ENCODE measurements at places on chromosomes 2 and 18.

GRCh38 chr2:16625201-16625729, 40.4 kb downstream of the CYRIA start:
- DNase-seq = no peak

GRCh38 chr2:30686000-30686399, 121.2 kb downstream of the CAPN13 start:
- peak; percentile 58 for DNase-seq

GRCh38 chr2:203600286-203600685, 65.2 kb upstream of the RAPH1 start:
- no peak for DNase-seq

DNA sequence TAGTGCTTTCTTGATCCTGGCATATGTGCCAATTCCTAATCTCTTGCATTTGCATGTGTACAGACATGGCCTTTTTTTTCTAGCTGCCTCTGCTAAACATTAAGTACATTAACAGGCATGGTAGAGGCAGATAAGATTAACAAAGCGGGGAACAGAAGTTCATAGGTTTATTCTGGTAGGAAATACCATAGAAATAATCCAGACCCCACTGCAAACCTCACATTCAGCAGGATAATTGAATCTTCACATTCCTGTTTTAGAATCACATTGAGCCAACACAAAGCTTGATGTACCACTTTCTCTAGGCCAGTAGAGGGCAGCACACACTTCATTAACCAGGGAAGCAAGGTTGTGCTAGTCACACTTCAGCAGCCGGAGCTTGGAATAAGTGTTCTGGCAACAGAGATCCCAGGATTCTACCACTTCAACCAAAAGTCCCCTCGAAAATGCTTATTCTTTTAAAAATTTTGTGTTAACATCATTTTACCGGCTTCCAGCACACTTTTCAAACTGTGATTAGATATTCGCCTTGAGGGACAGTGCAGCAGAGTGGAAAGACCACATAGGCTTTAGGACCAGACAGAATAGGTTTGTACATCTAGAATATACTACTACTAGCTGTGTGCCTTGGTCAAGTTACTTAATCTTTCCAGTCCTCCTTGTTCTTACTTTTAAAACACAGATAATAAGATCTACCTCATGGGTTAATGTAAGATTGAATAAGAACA, 420.2 kb upstream of the CHST9 start:
- peak; percentile 20 for DNase-seq

DNA sequence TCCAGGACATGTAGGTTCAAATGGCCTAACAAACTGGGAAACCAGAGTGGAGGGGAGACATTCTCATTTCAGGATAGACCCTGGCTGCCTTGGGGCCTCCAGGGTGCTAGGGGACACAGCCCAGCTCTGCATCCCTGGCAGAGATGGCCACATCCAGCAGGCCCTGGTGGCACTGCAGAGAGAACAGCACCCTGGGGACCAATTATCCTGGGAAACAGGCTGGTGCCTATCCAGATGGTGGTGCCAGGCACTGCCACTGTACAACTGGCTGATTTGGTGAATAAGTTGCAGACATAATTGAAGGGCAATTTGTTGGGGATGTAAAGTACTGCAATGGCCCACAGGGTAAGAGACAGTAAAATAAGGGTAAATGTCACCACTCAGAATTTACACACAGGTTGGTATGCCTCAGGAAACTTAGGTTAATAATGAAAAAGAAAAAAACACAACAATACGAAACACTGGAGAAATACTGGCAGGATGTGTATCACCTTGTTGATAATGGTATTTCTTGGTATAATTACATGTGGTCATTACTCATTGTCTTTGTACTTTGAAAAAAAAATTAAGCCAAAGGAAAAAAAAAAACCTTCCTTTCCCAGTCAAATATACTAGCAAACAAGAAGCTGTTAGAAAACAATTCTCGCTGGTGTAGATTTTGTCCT, 12.8 kb upstream of the SFTPB start:
- DNase-seq = no peak

- DNase-seq = peak; percentile 37
These were observed 164.0 kb upstream of the REG3G start for GRCh38 chr2:78861546-78861945.

Data from HuH-7 (cell line).